IMR-90 (cell line): ENCODE measurements at places on chromosomes 4 and X. TPM values are rescaled to one million over a fixed set of nuclear protein-coding genes. Genes with fewer than 3 reads are reported as not detected.
A peak's percentile ranks its signal among the peaks of the same experiment; 100 is the strongest.

SPANXN3 gene
- not detected in 2 replicates for total RNA-seq

STPG2 gene
- total RNA-seq, result not detected in 2 replicates

- DNase-seq, result no peak
Measured at GRCh38 chrX:19532709-19533108, 17.4 kb upstream of the MAP3K15 start.

GRCh38 chr4:149891426-149891825 lies 75.8 kb upstream of the IQCM start:
- DNase-seq, result no peak

SRPX2 gene
- 14.4 and 20.6 TPM in 2 replicates for total RNA-seq

DNA sequence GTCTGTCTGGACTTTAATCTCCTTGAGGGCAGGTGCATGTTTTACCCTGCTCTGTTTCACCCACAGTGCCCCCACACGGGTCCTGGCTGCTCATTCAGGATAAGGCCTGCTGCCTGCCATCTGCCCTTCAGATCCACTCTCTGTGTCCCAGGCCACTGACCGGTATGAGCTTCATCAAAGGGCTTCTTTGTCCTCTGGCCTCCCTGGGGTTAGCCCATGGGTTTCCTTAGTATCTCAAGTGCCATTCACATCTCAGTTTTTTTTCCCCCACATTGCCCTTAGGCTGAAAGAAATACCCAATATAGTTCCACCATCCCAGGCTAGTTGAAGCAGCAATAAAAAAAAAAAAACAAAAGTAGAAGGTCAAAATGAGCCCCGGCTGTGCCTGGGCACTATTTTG lies 9.3 kb downstream of the CD99L2 start:
- DNase-seq, result no peak

DNA sequence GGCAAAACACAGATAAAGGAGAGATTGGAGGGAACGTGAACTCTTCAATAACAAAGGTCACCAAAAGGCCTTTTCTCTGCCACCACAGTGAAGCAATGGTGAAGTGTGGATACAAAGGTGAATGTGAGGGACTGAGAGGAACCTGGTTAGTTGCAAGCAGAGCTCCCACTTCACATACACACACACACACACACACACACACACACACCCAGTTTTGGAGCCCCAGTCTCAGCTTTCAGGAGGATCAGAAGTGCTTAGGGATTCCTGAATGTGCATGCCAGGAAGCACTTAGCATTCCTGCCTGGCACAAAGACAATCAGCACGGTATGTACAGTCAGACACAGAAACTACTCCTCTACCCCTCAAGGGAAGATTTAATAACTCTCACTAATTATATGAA lies 71.5 kb downstream of the ARHGEF9 start:
- DNase-seq, result peak; percentile 9

DNA sequence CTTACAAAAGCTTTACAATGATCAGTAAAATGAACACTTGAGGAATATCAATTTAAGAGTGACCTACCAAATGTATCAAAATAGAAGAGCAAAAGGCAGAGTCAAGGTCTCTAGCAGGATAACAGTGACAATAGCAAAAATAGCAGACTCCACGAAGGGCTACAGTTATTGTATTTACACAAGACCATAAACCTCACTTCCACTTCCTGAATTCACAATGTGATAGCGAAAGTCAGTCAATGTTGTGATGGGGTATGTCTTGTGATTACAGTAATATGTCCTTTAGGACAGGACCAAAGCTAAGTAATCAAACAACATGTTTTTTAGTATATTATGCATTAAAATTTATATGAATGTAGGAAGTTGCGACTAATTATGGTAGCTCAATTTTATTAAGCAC lies 139.6 kb downstream of the IQCM start:
- DNase-seq, result no peak

GRCh38 chr4:92215476-92215875 lies 88.3 kb upstream of the GRID2 start:
- DNase-seq, result no peak

DNA sequence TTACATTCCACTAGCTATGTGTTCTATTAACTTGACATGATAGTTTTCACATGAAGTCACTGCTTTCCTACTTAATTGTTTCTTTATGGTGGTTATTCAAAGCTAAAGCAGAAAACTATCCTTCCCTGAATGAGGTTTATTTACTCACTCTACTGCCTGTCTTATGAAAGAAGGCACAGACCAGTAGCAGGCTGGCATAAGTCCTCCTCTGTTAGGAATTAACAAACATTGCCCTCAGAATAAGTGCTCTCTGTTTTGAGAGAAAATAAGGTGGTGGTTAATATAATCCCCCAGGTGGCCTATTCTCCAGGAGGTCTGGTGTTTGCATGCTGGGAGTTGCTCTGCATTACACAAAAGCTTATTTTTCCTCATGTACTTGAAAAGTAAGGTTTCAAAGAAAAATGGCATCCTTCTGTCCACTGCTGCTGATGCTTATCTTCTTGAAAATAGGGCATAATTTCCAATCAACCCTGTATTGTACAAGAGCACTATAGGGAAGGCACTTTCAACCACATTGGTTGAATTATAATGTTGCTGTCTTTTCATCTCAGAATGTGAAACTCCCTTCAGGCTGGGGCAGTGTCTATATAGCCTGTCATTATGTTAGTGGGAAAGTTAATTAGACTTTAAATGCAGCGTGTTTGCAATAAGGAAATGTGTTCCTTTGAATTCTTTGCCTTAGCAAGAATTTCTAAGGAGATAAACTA lies 119.7 kb upstream of the TBC1D9 start:
- DNase-seq, result no peak

TIGD4 gene
- not detected in 2 replicates for total RNA-seq

- DNase-seq, result no peak
Measured at GRCh38 chr4:146814750-146815149, 130.9 kb downstream of the TTC29 start.

DNA sequence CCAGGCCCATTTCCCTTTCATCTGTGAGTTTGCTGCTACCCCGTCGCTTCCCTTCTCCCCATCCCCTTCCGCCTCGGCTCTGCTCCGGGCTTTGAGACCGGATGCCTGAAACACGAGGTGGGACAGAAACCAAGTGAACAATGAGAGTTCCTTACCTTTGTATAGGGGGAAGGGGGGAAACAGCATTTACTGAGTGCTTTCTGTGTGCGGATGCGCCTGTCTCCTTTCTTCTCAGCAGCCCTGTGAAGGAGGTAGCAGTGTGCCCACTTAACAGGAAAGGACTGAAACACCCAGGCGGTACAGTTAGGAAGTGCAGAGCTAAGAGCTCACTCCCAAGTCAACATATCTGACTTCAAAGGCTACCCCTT lies 43.2 kb upstream of the TMSB15B start:
- peak; percentile 51 for DNase-seq

GRIA3 gene
- total RNA-seq, result not detected in 2 replicates

DNA sequence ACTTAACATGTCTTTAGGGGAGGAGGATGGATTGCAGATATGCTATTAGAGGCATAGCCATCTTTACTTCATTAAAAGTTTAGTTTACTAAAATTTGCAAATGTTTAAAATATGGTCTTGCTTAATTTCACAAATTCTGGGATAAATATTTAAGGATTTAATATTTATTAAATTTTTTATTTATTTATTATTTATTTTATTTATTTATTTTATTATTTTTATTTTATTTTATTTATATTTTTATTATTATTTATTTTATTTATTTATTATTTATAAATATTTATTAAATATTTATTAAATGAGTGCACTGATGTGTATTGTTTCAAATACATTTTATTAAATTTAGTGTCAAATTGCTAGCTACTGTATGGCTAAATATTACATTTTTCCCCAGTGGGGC lies 46.0 kb downstream of the FAT4 start:
- no peak for DNase-seq

PROM1 gene
- total RNA-seq, result not detected in 2 replicates

DNA sequence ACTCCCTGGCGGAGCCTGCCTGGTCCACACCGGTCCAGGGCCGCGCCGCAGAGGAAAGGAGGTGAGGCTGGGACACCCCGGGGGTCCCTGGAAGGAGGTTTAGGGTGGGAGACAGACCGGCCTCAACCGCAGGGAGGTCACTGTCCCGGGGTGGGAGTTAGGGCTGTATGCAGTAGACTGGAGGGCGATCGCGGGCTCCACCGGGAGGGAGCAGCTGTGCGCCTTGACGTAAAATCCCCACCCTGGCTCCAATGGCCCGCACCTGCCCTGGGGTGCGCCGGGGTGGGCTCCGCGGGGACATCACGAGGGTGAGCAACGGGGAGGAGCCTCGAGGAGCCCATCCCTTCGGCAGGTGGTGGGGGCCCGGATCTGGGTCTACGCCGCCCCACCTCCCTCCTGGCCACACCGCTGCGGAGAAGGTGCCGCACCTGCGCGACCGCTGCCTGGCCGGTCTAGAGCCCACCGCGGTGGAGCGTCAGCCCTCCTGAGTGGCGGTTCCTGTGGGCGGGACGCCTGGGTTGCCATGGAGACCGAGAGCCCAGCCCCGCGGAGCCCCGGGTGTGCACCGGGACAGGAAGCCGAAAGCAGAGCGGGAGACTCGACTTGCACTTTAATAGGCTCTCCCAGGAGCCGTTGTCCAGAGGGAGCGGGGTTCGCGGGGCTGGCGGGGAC lies 105.1 kb downstream of the ADRA2C start:
- no peak for DNase-seq

GRCh38 chr4:102169345-102169744 lies 175.9 kb downstream of the SLC39A8 start:
- no peak for DNase-seq

GRCh38 chrX:54715621-54716020 lies 82.4 kb downstream of the ITIH6 start:
- DNase-seq, result no peak

- DNase-seq, result no peak
Measured at GRCh38 chr4:676871-677235, 2.5 kb downstream of the MYL5 start.

AWAT2 gene
- total RNA-seq, result under 0.01 TPM in 1 of 2 replicates, not detected in the other

DNA sequence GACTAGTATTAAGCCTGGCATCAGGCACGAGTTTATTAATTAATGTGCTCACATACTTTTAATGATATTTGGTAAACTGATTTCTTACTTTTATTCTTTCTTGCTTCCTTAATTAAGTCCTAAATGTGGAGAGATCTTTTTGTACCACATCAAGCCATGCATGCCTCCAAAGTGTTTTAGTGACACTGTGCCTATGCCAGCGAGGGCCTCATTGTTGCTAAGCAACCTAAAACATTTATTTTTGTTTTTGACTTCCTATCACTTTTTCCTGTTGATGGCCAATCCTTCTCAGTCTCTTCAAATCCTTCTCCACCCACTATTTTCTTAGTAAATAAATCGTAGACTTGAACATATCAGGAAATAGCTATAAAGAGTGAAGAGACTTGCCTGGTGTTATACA lies 5.5 kb upstream of the NSUN7 start:
- DNase-seq, result no peak

DNA sequence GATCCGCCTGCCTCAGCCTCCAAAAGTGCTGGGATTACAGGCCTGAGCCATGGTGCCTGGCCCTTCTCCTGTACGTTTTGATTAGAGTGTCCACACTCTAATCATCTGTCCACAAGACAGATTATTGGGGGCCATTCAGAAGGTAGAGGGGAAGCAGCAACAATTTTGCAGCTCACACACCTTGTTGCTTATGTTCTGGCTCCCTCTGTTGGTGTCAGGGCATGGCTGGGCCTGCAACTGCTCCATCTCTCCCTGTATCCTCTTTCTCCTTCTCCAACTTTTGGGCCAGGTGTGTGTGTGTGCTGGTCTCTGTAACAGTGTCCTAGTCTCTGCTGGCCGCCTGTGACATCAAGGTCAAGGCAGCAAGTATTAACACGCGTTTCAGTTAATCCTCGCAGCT lies 125.5 kb upstream of the MBNL3 start:
- DNase-seq, result no peak

GRCh38 chr4:18935659-18936345 lies 914.2 kb upstream of the LCORL start:
- DNase-seq, result no peak

GRCh38 chrX:145190801-145191389 lies 56.4 kb upstream of the SPANXN1 start:
- no peak for DNase-seq

IL1RAPL1 gene
- total RNA-seq, result 9.0 and 12.5 TPM in 2 replicates

HADH gene
- 6.7 and 6.8 TPM in 2 replicates for total RNA-seq

GYPE gene
- 0.28 and 0.54 TPM in 2 replicates for total RNA-seq

DNA sequence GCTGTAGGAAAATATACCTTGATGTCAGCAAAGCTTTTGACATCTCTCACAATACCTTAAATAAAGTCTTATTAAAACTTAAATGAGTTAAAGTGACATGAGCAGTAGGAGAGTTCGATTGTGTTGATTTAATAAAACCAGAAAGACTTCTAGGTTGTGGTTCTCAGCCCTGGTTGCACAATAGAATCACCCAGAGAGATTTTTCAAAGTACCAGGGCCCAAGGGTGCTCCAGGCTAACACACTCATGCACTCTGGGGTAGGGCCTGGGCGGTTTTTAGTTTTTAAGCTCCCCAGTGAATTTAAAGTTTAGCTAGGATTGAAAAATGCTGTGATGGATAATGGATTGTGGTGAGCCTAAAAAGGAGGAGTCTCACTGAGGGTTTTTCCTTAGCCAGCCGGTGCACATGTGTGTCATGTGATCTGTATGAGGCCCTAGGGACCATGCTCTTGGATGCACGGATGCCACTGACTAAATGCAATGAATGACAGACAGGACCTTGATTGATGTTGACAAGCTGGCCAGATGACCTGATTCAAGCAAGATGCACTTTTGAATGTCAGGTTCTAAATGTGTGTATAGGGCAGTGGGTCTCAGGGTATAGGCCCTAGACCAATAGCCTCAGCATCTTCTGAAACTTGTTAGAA lies 185.0 kb downstream of the PTTG2 start:
- no peak for DNase-seq
